ENCODE measurements at places on chromosomes 2 and 18.
A peak's percentile ranks its signal among the peaks of the same experiment; 100 is the strongest.

- DNase-seq = peak; percentile 50
Observed at GRCh38 chr2:16622399-16622968, 43.1 kb downstream of the CYRIA start.

DNA sequence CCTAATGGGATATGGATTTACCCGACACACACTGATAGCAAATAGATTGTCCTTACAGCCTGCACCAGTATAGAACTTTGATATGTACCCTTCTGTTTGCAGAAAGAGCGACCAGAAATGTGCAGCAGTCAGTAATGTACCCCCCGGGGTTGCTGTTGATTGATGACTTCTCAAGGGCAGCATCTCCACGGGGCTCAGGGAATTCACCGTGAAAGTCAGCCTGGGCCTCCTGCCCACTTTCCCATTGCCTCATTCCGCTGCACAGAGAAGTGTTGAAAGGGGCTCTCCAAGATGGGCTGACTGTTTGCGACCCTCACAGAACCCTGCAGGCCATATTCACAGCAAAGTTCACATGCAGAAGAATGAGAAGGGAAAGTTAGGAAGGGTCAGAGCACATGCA is 241.3 kb downstream of the PRKCE start:
- peak; percentile 95 for DNase-seq

- no peak for DNase-seq
Observed at GRCh38 chr2:33633315-33633714, 34.2 kb upstream of the FAM98A start.

- no peak for DNase-seq
Observed at GRCh38 chr18:23872701-23873550, 141.6 kb upstream of the TTC39C start.

GRCh38 chr2:36425608-36426355 is 70.2 kb downstream of the CRIM1 start:
- no peak for DNase-seq

- DNase-seq = no peak
Observed at GRCh38 chr2:77086478-77086877, 435.7 kb downstream of the LRRTM4 start.

- no peak for DNase-seq
Observed at GRCh38 chr2:234808907-234809306, 142.9 kb upstream of the SH3BP4 start.

DNA sequence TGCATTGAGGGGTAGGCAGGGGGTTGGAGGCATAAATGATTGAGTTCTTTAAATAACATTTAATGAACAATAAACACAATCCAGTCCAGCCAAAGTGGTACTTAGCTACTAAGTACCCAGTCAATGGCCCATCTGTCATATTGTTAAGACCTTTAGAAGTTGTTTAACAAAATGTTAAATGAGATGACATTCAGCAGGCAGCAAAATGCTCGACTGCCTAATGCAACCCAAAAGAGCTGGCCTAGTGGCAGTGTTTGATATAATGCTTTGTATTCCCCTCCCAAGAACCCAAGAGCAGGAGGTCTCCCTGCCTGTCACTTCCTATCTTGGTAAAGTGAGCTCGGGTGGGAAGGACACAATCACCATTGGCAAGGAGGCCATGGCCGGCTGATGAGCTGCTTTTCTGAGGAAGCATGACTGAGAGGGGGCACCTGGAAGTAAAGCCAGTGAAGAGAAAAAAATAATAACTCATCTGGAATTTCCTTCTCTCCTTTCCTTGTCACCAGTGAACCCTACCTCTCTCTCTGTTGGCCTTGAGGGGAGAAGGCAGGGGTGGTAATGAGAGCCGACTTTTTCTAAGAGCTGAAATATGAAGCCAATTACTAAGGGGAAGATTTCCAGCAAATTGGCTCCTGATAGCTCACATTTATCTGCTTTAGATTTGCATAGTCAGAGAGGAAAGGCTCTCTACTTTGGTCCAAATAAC is 140.6 kb downstream of the C1D start:
- no peak for DNase-seq

- no peak for DNase-seq
Observed at GRCh38 chr2:80548469-80548868, 243.9 kb upstream of the LRRTM1 start.

GRCh38 chr2:181106229-181106628 is 125.8 kb downstream of the UBE2E3 start:
- no peak for DNase-seq

- no peak for DNase-seq
Observed at GRCh38 chr2:113058411-113058994, 495 bp upstream of the IL36RN start.

- DNase-seq = no peak
Observed at GRCh38 chr2:217947383-217948350, 55.1 kb downstream of the TNS1 start.

DNA sequence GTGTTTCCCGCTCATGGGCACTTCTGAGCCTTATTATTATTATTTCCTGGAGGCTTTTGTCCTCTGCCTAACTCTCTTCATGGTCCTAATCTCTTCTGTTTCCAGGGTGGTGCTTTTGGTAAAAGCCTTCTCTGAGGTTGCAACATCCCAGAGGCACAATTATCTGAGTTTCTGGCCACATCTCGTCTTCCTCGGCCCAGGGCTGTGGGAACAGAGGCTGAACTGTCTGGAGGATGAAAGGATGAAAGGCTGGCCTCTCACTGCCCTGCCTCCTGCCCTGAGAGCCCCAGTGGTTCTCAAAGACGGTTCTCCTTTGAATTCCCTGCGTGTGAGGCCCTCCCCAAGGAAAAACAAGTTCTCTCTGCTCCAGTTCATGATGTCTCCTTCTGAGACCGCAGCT is 13.8 kb downstream of the GYPC start:
- DNase-seq = no peak

GRCh38 chr2:24881623-24882022 is 38.4 kb downstream of the ADCY3 start:
- no peak for DNase-seq

- DNase-seq = no peak
Observed at GRCh38 chr2:40255103-40255502, 196.8 kb downstream of the SLC8A1 start.

DNA sequence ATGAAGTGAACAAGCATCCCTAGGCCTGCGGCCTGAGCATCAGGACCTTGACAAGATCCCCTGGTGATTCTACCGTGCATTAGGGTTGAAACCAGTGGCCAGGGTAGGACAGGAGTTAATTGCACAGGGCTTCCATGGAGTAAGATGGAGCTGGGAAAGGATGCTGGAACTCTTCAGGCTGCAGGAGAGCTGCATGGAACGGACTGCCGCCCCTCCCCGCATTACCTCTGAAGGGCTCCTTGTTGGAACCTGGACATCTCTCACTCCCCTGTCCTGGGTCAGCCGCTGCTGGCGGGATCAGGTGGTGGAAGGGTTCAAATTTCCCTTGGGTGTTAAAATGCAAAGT is 156.6 kb upstream of the ID2 start:
- no peak for DNase-seq

GRCh38 chr18:3447895-3448837 is 1.8 kb upstream of the TGIF1 start:
- peak; percentile 99 for DNase-seq

DNA sequence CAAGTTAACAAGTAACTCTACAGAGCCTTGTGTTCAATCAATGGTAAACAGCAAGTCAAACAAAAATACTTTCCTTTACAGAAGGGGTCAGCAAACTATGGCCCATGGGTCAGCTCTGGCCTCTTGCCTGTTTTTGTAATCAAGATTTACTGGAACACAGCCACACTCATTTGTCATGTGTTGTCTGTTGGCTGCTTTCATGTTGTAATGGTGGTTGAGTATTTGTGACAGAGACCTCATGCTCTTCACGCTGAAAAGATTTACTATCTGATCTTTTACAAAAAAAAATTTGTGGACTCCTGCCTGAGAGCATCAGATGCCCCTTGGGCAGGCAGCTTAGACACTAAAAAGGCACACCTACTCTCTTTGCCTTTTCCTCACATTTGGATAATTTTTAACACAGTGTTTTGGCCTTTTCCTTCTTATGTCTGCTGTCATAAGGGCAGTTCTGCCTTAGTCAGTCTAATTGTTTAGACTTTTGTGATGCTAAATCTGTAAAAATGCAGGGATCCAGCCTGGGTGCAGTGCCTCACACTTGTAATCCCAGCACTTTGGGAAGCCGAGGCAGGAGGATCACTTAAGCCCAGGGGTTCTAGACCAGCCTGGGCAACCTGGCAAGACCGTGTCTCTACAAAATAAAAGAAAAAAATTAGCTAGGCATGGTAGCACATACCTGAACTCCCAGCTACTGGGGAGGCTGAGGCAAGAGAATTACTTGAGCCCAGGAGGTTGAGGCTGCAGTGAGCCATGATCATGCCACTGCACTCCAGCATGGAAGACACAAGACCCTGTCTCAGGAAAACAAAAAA is 18.3 kb downstream of the IL1B start:
- DNase-seq = peak; percentile 73

DNA sequence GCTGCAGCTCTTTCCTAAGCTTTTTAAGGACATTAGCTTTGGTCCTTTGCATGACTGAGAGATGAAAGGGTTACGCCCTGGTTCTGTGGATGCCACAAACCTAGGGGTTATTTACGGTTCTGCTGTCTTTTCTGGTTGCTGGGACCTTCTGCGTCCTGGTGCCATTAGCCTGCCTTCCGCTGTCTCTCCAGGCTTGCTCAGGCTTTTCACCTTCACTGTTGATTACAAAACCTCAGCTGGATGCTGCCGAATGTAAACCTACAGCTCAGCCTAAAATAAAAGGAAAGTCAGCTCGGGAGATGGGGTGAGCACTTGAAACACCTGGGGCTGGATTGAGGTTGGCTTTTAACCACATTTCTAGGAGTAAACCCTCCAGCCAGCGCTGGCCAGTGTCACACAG is 130.9 kb upstream of the ARHGAP28 start:
- no peak for DNase-seq

- DNase-seq = peak; percentile 17
Observed at GRCh38 chr2:39377226-39377939, 59.7 kb downstream of the MAP4K3 start.

DNA sequence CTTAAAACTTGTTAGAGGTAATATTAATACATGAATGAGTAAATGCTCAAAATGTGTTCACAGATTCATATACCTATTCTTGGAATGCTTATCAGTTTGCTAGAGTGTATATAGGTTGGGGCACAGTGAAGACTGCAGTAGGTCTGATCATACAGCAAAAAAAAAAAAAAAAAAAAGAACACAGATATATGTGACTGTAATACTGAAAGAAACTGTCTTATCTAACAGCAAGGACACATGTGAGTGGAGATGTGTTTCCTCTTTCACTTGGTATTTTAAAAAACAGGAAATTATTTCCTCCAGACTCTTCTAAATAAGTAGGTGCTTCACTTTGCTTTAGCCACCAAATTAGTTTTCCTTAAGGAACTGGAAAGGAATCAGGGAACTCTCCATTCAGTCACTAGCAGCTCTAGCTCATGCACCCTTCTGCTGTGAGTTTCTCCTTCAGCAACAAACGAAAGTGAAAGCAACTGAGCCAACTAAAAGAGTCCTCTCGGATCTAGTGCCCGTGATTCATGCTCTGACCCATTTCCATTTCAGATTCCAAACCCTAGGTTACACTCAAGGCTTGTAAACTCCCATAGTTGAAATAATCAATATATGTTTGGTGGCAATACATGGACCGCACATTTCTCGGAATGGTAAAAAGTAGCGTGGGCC is 98.5 kb downstream of the DSEL start:
- peak; percentile 78 for DNase-seq

- DNase-seq = no peak
Observed at GRCh38 chr18:78596794-78597345, 382.7 kb upstream of the SALL3 start.

GRCh38 chr18:8703781-8704301 is 1.5 kb upstream of the MTCL1 start:
- no peak for DNase-seq

GRCh38 chr2:30486655-30487054 is 39.6 kb downstream of the LCLAT1 start:
- DNase-seq = no peak

DNA sequence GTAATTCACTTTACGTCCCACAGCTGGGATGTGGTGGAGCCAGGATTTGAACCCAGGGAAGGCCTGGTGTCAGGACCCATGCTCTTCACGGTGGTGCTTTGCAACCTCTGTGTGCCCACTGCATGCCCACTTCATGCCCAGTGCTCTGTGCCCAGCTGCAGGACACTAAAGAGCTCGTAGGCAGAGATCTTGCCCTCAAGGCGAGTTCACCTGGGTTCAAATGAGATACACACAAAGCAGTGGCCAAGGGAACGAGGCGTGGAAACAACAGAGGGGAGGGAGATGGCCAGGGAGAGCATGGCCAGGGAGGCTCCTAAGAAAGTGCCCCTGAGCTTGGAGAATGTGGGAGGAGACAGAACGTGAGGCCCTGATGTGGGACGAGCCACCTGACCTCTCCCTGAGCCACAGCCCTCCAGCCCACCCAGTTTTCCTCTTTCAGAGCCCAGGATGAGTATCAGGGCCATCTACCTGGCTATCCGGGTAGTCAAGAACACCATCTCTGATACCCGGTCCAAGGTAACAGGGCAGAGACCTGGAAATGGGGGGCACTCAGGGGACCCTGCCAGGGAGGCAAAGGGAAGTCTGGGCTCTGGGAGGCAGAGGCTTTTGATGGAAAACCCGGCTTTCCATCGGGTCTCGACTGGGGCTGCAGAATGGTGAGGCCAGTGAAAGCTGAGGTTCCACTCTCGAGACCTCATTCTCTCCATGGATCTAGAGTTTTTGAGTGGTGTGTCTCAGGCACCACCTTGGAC is 20.4 kb downstream of the MROH2A start:
- no peak for DNase-seq

DNA sequence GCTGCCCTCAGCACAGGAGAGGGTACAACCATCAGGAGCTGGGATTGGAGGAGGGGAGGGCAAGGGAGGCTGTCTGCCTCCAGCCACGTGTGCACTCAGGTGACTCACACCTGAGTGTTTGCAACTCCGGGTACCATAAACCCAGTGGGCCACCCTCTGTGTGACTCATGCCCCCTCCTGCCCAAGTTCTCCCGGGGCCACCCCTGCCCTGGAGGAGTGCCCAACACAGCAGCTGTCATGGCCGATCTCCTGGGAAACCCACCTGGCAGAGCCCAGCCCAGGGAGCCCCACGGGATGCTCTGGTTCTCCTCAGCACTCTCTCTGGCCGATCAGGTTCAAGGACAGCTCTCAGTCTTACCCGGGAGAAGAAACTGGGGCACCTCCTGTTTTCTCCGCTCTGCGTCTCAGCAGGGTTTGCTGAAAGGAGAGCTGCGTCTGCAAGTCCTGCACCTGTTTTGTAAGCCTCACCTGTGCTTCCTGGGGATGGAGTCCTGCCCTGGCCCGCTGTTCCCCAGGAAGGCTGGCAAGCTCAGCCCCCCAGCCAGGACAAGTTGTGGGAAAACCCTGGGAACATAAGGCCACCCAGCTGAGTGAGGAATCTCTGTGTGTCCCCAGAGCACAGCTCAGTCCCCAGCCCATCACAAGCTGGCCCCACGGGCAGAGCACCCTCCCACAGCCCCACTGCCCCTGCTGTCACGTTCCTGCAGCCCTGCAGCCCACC is 44.0 kb upstream of the UBE2F start:
- no peak for DNase-seq

Data from choroid plexus epithelial cell (primary cell).